ENCODE measurements at places on chromosomes 4 and X.
A peak's percentile ranks its signal among the peaks of the same experiment; 100 is the strongest.

GRCh38 chr4:163558539-163559044 is 64.1 kb downstream of the TMA16 start:
- peak; percentile 72 for DNase-seq

- no peak for DNase-seq
Measured at GRCh38 chrX:47145395-47146120, 537 bp downstream of the RBM10 start.

DNA sequence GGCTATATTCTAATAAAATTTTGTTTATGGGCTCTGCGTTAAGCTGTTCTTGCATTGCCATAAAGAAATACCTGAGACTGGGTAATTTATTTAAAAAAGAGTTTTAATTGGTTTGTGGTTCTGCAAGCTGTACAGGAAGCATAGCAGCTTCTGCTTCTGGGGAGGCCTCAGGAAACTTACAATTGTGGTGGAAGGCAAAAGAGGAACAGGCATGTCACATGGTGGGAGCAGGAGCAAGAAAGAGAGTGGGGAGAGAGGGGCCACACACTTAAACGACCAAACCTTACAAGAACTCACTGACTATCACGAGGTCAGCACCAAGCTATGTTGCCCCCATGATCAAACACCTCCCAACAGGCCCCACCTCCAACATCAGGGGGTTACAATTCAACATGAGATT is 74.0 kb downstream of the FHDC1 start:
- DNase-seq = no peak

DNA sequence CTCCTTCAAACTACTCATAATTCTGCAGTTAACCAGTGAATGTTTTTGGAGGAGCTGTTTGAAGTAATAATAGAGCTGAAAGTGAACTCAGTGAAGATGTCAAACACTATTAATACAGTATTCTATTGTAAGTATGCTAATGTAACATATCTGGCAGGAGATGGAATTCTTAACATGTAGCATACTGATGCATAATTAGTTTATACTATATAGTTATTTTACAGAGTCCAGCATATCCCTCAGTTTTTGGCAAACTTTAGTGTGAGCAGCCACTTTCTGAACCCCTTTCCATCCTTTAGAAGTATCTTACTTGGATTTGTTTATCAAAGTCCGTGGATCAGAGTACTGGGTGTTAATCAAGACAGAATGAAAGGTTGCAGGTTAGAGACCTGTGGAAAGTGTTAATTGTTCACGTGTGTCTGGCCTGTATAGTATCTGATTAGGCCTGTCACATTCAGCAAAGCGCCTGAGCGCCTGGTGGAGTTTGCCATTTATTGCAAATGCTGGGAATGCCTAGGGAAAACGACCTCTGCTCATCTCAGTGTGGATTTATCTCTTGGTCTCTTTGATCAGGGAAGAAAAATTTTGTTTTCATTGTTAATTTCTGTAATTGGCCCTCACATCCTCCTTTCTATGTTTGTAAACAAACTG is 251.7 kb upstream of the MAD2L1 start:
- no peak for DNase-seq

- DNase-seq = no peak
Measured at GRCh38 chr4:83305187-83305586, 20.6 kb upstream of the COQ2 start.

- no peak for DNase-seq
Measured at GRCh38 chr4:128358913-128359279, 71.3 kb upstream of the PGRMC2 start.

DNA sequence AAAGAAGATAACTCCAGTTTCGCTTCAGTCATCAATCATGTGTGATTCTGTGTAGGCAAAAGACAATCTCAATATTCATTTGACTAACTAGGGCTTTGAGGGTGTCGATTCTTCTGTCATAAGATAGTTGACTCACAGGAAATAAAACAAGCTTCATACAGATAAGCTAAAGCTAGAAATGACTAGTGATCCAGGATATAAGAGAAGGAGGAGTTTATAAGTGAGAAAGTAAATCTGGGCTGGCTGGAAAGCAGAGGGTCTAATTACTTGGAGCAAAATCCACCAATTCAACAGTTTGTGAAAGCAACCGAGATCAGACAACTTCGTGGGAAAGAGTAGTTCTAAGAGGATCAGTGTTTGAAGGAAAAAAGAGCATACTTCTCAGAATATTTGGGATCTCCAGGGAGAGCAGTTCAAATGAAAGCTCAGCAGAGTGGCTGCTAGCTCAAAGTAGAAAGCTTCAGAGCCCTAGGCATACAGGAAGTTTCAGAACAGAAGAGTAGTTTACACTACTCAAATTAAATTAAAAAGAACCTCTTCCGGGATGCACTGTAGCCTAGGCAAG is 429.3 kb downstream of the INPP4B start:
- DNase-seq = no peak

DNA sequence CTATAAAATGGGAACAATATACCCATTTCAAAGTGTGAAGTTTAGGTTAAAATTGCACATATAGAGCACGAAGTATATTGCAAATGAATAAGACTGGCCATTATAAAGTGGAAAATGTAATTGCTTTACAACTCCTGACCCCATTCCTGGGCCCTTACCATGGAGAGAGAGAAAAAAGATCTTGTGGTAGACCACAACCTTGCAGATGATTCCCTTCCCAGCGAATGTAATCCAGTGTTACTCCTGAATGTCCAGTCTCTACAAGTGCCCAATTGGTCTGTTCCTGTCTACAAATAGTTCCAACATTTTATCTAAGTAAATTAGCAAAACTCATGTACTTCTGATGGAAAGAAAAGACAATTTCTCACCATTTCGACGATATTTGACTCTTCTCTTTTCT is 184.1 kb upstream of the LNX1 start:
- no peak for DNase-seq

GRCh38 chr4:174522183-174523024 is at the start of gene HPGD:
Gene HPGD (minus strand): TSS chr4:174522488. CDS start chr4:174522451, 37 bp downstream.
- DNase-seq = peak; percentile 67

- no peak for DNase-seq
Measured at GRCh38 chr4:179738822-179739221, 2296.6 kb upstream of the AGA start.

DNA sequence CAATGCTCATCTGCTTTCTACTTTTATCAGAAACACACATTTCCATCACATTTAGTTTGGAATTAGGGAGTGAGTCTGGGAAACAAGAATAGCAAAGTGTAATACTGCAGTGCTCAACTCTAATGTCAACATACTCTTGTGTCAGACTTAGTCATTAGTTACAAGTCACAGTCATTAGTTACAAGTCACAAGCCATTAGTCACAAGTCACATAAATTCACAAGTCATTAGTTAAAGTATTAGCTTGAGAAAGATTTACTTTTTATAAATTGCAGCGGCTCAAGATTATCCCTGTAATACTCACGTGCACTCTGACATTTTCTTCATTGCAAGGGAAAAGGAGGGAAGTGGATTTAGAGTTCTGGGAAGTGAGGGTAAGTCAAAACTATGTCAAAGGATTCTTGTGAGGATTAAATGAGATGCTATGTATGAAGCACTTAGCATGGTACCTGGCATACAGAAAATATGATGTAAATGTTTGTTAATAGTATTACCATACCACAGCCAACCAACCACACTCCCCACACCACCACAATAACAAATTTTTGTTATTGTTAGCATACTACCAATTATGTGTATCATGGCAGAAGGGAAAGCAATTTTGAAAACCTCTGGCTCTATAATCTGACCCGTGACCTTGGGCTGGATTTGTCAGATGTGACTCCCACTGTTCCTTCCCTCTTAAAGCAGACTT is 116.6 kb downstream of the ARHGAP24 start:
- DNase-seq = no peak

DNA sequence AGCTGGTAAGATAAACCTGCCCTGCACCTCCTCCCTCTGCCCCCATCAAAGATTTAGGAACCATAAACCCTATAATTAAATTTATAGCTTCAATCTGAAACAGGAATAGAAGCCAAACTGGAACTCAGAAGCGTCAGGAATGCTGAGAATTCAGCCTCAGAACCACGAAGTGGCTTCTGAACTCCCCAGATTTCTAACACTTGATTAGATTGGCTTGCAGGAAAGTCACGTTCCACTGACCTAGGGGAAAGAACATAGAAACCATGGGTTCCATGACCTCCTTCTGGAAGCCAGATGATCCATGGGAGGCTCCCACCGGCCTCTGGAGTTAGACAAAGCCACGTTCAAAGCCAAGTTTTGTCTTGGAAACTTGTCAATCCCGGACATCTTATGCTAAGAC is 356.5 kb downstream of the MID1IP1 start:
- no peak for DNase-seq

- DNase-seq = no peak
Measured at GRCh38 chrX:118975831-118976598, 1.6 kb downstream of the LONRF3 start.

DNA sequence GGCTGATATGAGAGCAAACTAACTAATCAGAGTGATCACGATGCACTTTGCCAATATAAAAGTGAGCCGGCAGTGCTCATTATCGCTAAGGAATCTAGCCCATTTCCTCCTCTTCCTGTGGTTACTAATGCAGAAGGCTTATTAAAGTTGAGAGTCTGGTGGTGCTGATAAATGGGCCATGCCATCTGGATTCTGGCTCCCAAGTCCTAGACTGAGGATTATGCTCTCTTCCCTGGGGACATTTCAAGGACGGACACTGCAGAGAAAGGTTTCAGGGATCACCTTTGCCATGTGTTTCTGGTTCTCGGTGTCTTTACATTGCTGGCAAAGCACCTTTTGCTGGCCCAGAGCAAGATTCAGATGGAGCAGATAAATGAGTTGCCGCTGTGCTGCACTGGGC is 85.3 kb downstream of the RTL5 start:
- DNase-seq = no peak

- no peak for DNase-seq
Measured at GRCh38 chr4:116838609-116839008, 246.8 kb downstream of the TRAM1L1 start.

GRCh38 chr4:99934891-99935290 is 11.5 kb downstream of the DNAJB14 start:
- no peak for DNase-seq

- DNase-seq = no peak
Measured at GRCh38 chrX:96183391-96183790, 501.3 kb upstream of the DIAPH2 start.

- no peak for DNase-seq
Measured at GRCh38 chr4:56742080-56742871, 61.2 kb upstream of the HOPX start.

- no peak for DNase-seq
Measured at GRCh38 chrX:17559728-17560379, 177.4 kb upstream of the SCML1 start.

- DNase-seq = no peak
Measured at GRCh38 chr4:180380733-180381132, 1862.5 kb upstream of the TENM3 start.

- no peak for DNase-seq
Measured at GRCh38 chr4:115334736-115335411, 221.5 kb upstream of the NDST4 start.

DNA sequence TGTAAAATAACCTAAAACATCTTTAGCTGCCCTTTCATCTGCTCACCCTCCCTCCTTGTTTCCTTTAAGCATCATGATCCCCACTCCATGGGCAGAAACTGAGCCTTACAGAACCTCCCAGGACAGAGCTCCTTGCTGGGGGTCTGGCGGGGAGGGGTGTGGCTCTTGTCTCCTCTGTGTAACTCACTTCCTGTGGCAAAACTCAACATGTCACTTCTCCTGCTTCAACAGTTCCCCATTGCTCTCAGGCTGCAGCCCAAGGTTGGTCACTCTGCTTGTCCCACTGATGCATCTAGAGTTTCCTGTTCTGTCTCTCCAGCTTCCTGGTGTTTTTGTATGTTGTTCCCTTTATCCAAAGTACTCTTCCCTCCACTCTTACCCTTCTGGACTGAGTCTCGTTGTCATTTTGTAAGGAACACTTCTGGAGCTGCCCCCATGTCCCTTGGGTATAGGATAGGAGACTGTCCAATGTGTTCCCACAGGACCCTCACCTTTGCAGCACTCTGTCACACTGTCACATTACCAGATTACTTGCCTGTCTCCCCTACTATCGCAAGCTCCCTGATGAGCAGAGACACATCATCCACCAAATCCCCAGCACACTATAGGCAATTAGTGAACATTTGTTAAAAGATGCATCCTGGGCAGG is 19.6 kb downstream of the TMEM31 start:
- DNase-seq = no peak

DNA sequence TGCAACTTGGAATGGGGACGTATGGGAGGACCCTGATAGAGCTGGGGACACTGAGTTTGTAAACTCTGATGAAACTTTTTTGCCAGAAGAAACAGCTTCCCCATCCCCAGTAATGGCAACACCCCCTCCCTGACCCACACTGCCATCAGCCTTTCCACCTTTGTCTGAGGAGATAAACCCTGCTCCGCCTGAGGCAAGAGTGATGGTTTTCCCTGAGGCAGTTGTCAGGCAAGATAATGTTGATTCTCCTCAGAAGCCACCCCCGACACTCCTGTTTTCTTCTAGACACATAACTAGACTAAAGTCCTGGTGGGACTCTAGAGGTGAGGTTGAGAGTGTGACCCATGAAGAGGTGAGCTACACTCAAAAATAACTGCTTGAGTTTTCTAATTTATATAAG is 71.9 kb upstream of the STK26 start:
- no peak for DNase-seq

DNA sequence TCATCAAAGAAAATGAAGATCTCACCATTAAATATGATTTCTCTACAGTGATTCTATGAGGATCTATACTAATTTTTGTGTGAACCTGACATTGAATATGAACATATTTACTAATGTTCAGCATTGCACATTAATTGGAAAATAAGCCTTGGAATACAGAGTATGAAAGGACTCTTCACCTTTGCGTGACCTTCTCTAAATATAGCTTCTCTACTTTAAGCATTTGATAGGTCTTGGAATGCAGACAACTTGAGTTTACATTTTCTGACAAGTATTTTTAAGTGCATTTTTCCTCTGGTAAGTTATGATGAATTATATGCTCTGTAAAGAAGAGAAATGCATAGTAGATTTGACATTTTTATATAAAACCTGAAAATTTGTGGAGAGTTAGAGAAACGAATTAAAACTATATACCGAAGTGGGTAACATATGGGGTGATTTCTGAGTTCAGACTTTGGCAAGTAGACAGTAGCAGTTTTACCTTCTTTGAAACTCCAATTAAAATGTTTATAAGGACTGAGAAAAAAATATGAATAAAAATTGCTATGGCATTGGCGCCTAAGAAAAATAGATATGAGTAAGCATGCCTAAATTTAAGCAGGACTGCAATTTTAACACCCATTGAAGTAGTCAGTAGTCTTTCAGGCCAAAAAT is 371.9 kb downstream of the GABRG1 start:
- no peak for DNase-seq

Data from NAMALWA (cell line).